ENCODE measurements at places on chromosomes 12 and 14.

- no peak for DNase-seq
These were observed 8.8 kb upstream of the TUBA1C start for GRCh38 chr12:49255857-49256637.

DNA sequence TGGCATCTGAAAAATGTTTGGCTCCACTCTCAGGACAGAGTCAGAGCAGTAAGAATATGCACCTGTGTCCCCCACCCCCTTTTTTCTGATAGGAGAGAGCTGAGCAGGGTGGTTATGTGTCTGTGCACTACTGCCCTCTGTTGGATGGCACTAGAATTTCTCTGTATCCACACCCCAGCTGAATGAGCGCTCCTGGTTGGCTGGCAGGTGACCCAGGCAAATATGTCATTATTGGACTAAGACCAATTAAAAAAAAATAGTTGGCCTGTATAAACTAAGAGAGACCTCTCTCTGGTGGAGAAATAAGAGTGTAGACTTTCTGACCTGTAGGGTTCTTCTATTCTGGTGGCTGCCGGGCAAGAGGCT is 107.0 kb downstream of the PTCSC3 start:
- DNase-seq, result no peak

- DNase-seq, result no peak
These were observed 23.3 kb downstream of the NPC2 start for GRCh38 chr14:74469548-74470518.

GRCh38 chr14:93984987-93985410 is 8.6 kb upstream of the ASB2 start:
- peak; percentile 70 for DNase-seq

GRCh38 chr14:77222546-77223225 is 41.1 kb downstream of the TMEM63C start:
- no peak for DNase-seq

DNA sequence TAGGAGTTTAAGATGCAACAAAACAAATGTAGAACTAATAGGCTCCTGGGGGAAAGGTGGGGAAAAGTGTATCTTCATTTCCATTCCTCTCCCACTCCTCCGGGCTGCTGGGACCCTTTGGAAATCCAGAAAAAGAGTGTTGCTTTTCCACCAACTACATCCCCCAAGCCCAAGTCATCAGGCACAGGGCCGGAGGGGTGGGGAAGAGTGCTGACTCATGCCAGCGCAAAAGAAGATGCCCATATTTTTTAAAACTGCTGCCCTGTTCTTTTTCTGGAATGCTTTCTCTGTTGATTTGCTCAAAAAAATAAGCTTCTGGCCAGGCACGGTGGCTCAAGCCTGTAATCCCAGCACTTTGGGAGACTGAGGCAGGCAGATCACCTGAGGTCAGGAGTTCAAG is 70.9 kb downstream of the TBK1 start:
- DNase-seq, result no peak

DNA sequence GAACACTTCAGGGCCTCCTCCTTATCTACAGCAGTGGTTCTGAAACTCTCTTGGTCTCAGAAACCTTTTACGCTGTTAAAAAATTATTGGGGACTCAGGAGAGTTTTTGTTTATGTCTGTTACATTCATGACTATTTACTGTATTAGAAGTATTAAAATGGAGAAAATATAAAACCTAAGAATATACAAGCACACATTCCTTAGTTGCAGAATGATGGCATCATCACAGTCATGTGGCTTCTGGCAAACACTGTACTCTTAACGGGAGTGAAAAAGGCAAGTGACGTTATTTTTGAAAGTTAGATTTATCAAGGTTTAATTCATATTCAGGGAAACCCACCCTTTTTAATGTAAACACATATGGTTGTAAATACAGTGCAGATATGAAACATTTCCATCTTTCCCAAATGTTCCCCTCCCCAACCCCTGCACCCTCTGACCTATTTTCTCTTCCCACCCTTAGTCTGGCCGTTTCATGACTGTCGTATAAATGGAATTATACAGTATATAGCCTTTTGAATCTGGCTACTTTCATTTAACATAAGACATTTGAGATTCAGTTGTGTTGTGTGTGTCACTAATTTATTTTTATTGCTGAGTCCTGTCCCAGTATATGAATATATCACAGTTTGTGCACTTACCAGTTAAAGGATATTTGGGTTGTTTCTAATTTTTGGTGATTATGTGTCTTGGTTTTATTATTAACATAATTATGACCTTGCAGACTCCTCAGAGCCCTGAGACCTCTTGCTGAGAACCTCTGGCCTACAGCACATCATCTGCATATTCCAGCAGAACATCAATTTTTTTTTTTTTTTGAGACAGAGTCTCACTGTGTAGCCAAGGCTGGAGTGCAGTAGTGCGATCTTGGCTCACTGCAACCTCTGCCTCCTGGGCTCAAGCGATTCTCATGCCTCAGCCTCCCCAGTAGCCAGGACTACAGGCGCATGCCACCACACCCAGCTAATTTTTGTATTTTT is 457.0 kb downstream of the PCNX1 start:
- peak; percentile 60 for DNase-seq

DNA sequence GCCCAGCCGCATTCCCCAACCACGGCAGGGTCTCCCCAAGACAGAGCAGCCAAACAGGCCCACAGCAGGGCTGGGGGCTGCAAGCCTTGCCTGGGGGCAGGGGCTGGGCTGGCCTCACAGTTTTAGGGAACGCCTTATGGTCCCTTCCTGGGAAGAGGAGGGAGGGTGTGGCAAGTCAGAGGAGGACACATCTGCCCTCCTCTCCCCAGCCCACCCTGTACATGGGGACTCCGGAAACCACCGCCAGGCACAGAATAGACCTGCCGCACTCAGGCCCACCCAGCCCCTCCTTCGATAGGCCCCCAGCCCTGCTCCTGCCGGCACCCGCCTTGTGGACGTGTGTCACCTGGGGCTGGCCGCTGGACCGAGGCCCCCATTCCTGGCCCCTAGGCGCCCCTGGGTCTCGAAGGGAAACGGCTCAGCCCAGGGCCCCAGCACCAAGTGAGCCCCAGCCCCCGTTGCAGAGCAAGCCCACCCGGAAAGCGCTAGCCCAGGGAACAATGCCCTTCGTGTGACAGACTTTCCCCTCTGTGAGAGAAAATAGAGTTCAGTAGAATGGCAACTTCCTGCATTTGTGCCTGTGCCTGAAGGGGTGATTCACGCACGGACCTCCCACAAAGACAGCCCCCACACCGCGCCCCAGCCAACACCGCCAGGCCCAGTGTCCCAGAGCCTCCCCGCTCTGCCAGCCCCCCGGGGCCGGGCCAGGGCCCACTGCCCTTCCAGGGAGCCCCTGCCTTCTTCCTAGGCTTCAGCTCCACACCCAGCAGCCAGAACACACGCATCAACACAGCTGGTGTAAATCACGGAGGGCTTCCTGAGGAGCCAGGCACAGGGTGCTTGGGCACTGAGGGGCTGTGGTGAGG is 12.0 kb upstream of the NUDT14 start:
- no peak for DNase-seq

DNA sequence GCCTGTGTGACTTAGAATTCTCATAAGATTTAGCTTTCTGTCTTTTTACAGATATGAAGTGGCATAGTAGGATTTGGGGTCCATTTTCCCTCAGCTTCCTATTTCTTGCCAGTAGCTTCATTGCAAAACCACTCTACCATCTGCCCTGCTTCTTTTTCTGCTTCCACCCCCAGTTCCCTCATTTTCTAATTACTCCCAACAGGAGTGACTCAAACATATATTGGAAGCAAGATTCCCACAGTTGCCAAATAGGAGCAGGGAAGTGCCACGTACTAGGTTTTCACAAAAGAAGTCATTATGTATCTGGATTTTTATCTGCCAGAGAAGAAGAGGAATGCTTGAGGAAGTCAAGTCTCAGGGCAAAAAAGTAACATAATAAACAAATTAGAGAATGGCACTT is 64.1 kb downstream of the ANO4 start:
- peak; percentile 23 for DNase-seq

DNA sequence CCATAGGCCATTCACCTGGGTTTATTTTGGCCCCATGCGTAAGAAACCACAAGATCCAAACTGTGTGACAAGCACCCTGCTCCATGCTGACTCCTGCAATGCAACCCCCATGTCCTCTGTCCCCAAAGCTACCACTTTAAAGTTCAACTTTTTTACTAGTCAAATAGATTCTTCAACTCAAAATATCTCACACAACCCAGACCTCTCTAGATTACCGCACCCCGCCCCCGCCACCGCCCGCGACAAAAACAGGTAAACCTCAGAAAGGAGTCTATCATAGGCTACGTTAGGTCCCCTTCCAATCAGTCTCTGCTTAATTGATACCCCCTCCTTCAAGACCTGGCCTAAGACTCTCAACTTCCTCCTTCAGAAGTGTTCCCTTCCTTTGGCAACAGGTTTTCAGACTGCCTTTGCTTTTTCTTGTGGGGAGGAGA is 2.2 kb downstream of the ZFP36L1 start:
- DNase-seq, result no peak

GRCh38 chr14:37595809-37596621 is 586 bp downstream of the TTC6 start:
- DNase-seq, result no peak

DNA sequence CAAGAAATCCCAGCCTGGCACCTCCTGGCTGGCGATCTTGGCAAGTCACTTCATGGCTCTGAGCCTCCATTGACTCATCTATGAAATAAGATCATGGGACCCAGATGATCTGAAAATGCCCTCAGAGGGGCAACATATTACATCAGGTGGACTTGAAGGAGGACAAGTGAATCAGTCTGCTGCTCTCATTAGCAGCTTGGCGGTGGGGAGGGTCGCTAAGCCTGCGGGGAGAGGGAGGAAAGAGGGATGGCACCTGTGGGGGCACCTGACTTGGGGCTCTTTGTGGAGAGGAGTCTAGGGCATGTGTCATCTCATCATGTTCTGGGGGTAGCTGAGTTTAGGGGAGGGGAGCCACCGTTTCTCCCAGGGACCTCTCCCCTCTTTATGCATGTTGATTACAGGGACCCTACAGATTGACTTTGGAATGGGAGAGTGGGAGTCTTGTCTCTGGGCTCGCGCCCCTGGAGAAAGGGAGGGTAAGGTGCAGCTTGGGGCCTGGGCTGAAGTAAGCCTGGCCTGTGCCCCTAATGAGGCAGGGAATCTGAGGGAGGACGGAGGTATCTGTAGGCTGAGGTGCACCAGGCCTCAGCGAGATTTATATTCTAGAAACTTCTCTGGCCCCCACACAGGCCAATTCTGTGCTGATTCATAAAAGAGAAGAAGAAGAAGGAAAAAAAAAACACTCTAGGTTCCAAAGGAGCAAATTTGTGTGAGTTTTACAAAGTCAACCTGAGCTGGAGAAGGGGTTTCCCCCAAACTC is 29.3 kb upstream of the BATF start:
- DNase-seq, result no peak

DNA sequence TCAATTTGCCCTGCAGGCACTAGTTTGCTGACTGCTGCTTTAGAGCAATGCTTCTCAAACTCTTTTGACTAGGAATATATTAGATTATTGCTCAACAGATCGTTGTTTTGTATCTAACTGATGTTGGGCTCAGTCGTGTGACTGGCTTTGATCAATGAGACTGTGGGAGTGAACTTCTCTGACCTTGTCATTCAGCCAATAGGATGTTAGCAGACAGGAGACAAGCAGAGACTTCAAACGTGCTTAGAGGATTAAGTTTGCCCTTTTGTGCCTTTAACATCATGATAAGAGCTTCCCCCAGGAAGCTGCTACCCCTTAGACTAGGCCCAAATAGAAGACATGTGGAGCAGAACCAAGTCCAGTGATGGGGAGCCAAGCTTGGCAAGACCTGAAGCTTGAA is 76.7 kb upstream of the ELK3 start:
- no peak for DNase-seq

DNA sequence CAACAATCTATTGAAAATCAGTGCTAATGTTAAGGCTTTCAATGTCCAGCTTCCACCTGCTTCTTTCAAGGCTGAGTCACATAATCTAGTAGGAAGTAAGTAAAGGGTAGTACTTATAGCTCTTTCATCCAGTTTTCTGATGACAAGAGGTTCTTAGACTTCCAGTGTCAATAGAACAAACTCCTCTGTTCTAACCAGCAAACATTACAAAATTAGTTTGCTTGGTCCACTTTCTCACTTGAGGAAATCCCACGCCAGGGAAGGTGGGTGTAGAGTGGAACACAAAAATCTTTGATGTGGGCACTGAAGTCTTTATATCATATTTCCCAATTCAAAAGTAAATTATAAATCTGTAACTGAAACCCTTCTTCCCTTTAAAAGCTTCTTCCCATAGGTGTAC is 2.6 kb downstream of the NPC2 start:
- DNase-seq, result no peak

GRCh38 chr12:117140397-117141096 is 41.3 kb upstream of the TESC start:
- no peak for DNase-seq

GRCh38 chr12:69269736-69270135 is 30.4 kb downstream of the CPSF6 start:
- no peak for DNase-seq

- DNase-seq, result no peak
These were observed 19.1 kb downstream of the ZFYVE1 start for GRCh38 chr14:73007835-73008234.

GRCh38 chr12:752695-753610 is 574 bp downstream of the WNK1 start:
- DNase-seq, result peak; percentile 33

DNA sequence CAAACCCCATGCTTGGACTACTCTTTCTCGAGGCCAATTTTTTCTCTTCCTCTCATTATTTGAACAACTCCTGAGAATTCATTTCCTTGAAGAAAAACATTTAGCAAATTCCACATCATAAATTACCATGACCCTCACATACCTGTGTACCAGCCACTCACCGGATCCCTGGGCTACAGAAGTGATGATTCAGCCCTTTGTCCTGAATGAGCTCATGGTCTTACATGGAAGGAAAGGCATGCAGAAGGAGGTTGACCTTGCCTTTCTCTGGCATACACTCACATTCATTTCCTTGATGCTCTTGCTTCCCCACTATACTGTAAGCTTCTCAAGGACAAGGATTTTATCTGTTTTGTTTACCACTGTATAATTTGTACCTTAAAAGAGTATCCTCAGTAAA is 191.5 kb downstream of the SLC5A8 start:
- peak; percentile 12 for DNase-seq

- peak; percentile 64 for DNase-seq
These were observed 356.4 kb upstream of the DDHD1 start for GRCh38 chr14:53509276-53510244.
